ENCODE measurements at places on chromosomes 7 and 10.

DNA sequence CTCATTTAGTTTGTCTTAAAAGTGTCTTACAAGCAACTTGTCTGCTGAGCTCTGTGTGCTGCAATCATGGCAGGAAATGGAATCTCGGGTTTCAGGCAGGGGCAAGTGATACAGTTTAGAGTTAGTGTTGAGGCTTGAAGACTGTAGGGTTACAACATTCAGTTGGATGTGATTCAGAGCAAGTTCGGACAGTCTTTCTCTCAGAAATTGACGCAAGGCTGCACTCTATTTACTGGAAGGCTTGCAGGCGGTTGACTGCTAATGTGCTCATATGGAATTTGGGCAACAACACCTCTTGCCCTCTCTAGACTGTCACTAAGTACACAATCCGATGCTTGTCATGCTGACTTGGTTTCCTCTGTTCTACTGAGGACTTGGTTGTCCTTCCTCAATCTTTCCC, 161.7 kb upstream of the BMPER start:
- DNase-seq = no peak

DNA sequence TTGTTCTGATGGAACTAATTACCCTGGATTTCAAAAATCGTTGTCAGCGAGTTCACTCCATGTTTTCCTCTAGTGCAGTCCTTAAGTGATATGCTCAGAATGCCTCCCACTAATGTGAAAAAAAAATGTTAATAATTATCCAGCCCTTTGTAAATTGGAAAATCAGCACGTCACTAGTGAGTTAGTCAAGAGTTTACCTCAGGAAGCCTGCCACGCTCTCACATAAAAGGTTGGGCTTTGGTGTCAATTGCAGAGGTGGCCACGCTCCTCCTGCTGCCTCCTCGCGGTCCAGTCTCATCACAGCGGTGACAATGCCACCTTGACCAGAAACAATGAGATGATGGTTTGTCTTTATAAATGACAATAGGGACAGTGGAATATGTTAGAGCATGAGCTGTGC, 22.5 kb downstream of the UPP1 start:
- no peak for DNase-seq

DNA sequence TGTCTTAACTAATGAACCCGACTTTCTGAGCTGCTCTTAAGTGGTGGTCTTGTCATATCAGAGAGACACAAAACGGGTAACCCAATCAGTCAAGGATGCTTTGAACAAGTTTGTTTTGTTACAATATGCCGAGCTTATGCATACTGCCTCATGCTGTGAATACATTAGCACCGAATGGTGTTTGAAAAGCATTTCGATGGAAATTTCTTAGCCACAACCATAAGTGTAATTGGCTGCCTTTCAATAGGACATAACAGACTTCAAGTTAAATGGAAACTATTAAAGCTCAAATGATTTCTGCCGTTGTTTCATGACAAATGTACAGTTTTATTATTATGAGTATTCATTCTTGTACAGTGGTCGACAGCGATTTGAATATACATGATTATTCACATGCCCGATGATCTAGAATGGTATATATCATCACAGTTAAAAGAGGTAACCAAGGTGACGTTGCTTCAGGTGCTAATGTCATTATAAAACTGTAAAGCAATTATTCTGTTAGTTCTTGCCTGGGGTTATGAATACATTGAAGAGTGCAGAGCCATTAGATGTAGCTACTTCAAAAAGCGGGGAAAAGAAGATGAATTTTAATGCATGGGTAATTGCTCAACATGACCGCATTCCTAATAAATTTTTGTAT, 118.8 kb downstream of the EBF3 start:
- DNase-seq = no peak

DNA sequence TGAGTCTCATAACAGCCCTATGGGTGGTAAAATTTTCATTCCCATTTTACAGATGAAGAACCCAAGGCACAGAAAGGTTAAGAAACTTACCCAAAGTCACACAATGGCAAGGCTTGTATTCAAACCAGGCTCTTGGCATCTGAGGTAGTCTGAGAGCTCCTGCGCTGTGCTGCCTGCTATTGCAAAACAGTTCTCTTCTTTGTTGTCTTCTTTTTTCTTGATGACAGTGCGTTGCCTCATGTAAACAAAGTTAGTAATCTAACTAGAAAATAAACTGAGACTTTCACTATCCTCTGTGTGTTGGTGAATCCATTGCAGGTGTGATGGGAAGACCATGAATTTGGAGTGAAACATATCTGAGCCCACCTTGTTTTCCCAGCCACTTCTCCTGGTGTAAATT, 240.8 kb downstream of the PTEN start:
- no peak for DNase-seq

DNA sequence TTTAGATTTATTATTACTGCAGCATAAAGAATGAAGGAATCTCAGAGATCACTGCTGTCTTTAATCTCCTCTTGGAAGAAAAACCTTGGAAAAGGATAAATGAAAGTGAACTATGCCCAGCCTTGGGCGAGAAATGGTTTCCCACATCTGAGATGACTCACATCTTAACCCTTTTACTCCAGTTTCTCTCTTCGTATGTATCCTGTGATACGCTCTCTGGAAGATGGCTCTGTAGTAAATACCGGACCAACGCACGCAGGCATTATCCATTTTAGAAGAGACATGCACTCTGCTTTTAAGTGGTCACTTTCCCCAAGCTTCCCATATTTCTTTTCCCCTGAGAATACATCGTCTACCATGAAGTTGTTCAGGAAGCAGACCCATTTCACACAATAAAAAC, 207.3 kb upstream of the BMPER start:
- no peak for DNase-seq

DNA sequence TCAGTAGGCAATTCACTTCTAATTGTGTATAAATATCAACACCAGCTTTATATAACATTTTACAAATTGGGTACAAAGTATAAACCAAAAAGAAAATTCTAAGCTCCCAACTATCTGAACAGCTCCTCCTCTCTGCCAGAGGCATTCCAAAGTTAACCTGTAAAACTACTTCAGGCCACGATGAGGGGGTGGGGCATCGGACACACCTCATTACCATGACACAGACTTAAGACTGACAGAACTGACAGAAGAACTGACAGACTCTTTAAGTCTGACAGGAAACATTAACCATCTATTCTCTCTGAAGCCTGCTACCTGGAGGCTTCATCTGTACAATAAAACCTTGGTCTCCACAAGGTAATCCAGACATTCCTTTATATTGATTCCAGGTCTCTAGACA, 12.3 kb downstream of the ESYT2 start:
- no peak for DNase-seq
